ENCODE measurements at places on chromosomes 3 and 15.

DNA sequence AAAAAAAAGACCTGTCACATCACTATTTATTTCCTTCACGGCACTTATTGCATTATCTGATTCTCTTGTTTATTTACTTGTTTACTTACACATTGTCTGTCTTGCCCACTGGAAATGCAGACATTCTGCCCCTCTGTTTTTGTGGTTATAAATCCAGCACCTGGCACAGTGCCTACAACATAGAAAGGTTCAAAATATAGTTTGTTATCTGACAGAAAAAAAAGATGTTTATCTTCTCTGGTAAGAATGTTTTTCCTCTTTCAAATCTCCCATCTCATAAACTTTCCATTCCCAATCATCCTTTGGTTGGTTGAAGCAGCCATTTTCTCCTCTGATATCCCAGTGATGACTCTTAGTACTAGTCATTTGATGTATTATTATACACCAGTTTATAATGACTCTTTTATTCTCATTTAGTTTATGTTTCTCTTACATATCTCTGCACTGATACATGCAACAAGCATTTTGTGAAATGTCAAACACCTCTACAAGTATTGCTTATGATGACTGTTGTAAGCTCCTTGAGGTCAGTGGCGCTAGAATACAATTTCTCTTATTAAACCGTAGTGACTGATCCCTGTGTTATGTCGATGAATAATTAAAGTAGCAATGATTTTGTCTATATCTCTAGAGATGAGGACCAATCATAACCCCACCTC lies 398.4 kb upstream of the TBL1XR1 start:
- DNase-seq: no peak

- DNase-seq: no peak
These were observed 201.1 kb downstream of the AKAP13 start for GRCh38 chr15:85581495-85581894.

DNA sequence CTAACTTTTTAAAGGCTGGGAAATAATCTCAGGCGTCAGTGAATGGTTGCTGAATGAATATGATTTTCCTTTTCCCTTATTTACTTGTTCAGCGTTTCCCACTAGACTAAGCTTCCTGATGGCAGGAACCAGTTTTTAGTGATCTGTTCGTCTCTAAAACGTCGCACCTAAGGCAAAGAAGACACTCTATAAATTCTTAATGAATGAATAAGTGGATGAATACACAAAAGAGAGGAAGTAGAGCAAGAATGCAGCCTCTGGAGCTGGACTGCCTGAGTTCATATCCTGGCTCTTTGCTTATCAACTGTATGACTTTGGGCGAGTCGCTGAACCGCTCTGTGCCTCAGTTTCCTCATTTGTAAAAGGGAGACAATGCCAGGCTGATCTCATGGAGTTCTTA lies 38.7 kb downstream of the WNT7A start:
- no peak for DNase-seq

GRCh38 chr3:4687167-4687566 lies 194.0 kb downstream of the ITPR1 start:
- DNase-seq: no peak

DNA sequence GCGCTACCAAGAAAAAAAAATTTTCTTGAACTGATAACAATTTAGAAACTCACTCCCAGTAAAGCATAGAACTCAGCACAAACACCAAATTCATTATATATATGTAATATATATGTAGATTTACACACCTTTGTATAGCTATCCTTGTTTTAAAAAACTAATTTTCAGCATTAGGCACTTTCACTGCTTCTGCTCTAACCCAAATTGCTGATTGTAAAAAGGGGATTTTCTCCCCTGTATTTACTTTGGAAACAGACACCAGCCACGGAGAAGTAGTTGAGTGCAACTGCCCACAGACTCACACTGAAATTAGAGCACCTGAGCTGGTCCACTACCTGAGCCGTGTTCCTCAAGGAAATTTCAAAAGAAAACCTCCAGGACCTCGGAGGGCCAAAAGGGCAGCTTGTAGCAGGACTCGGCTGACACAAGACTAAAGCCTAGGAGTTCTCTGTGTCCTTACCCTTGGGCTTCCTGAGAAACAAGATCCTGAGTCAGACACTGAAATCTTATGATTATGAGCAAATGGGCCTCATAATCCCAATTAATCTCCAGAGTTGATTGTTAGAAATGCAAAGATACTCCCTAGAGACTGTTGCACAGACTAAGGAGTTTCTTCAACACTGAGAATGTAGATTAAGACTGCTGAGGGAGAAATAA lies 106.0 kb downstream of the TNIK start:
- DNase-seq: no peak

DNA sequence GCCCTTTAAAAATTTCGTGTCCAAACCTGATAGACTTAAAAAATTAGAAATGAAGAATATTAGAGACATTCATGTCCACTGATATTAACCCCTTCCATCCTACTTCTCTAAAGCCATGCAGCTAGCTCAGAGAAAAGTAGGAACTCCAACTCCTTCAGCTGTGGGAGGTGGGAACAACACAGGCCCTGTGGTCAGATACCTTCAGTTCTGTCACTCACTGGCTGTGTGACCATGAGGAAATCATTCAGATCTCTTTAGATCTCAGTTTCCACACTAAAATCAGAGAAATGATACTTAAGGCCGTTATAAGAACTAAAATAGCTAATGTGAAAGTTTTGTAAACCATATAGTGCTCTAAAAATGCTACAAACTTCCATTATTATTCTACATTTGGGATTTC lies 209.8 kb downstream of the TNIK start:
- DNase-seq: no peak

DNA sequence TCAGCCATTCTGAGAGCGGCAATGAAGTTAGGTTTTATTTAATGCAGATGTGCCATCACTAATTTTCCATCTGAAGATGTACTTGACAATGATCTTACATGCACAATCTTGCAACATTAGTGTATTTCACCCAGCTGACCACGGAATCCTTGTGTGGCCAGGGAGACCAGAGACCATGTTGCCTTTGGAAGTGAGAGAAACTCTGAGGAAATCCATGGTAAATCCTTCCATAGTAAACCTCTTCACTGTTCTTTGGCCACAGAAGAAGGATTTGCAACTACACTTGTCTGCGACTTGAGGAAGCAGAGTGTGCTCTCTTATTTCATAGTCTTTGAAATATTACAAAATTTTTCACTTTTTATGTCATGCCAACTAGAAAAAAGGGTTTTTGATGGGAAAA lies 128.4 kb upstream of the IGSF10 start:
- no peak for DNase-seq

DNA sequence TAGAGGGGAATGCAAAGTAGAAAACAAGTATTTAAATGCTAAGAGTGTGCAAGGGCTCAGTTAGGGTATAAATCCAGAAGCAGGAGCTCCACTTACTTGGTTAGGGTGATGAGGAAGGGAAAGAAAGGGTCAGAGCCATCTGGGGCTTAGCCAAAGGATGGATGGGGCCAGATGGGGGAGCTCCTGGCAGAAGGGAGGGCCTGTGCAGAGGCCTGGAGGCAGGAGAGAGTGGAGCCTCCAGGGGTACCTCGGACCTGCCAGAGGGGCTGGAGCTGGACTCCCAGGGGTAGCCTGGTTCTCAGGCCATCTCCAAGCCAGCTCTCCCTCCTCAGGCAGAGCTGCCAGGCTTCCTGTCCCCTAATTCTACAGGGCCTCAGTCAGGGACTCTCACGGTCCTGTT lies 506.3 kb downstream of the SHQ1 start:
- no peak for DNase-seq

DNA sequence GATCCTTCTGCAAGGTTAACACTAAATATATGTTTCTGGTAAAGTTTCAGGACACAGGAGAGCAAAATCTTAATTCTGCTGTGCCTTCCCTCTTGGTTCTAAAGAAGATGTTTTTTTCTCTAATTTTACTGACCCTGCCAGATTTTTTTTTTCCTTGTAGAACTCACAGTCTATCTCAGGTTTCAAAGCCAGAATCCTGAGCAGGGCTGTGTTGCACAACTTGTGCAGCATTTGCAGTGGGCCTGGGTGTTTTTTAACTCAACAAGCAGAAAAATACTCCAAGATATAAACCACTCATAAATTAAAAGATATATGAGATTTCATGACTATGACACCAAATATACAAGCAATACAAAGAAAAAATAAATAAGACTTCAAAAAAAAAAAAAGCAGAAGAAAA lies 40.2 kb upstream of the ARF4 start:
- no peak for DNase-seq

GRCh38 chr15:58064082-58064979 lies 1.2 kb downstream of the ALDH1A2 start:
- DNase-seq: no peak

DNA sequence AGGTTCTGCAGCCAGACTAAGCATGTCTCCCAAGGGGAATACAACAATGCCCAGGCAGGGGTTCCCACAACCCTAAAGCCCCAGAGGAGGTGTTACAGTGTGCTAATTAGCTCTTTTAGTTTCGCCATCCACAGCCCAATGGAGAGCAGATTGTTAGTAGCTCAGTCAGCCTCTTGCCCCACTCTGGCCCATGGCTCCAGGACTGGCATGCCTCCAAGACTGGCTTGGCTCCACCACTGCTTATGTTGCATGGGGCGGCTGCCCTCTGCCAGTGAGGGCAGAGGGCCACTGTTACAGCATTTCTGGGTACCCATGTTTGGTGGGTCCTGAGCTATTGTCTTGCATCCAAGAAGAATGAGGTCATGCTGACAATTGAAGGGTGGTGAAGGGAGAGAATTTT lies 231.1 kb upstream of the MDFIC2 start:
- no peak for DNase-seq

DNA sequence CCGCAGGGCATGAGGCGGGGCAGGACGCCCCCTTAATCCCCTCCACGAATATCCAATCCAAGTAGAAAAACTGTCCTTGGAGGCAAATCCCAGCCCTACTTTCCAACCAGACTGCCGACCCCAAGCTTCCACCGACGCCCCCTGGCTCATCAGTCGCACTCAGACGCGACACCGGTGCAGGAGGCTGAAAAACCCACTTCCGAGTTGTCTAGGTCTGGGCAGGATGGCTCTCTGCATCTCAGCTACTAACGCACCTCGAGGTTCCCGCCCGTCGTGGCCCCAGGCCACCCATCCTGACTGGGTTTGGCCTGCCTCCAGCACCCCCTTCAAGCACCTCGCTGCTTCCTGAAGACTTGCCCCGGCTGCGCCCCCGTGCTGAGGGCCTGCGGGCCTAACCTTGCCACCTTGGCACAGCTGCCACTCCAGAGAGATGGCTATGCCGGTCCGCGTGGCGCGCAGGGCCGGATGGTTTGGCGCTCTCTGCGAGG lies 15.5 kb downstream of the RGMA start:
- no peak for DNase-seq

DNA sequence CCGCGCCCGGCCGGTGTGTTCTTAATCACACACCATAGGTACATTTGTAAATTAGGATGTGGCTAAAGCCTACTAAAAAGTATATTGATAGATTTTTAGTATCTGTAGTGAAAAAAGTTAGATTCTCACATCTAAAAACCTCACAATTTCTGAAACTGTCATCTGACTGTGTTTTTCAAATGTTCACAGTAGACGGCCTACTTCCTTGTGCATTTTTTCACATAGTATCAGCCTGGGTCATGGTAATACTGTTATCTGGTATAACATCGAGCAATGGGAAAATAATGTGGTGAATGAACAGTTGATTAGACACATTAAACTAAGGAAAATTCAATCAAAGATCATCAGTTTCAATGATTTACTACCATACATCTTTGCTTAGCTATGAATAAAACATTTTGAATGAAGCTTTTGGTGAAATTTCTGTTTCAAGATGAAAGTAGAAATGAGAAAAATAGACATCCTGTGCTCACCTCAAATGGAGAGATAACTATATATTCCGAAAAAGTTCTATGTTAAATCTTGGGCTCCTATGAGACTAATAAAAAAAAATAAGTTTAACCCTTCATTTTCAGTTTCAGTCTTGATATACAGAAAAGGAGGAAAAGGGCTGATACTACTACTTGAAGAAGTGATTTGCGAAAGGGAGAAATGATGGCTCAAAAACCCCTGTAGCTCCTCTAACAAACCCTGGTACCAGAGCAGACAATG lies 262.7 kb downstream of the ZBTB20 start:
- no peak for DNase-seq

GRCh38 chr3:50356553-50356952 lies 2.8 kb downstream of the TMEM115 start:
- no peak for DNase-seq

GRCh38 chr3:53994986-53995603 lies 103.4 kb upstream of the SELENOK start:
- no peak for DNase-seq

DNA sequence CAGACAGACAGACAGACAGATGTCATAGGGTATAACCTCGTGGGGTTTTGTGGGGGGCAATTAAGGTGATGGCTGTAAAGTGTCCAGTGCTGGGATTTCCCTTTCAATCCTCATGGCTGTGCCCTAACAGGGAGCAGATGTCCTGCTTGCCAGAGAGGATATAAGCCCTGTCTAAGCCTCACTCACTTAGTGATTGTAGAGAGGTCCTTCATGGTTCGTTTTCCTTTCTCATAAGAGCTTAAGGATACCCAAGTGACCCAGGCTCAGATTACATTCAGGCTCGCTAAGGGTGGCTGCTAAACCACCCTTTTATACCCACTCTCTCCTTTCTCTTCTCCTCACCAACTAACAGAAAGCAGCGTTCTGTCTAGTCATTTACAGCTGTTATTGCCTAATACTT lies 19.2 kb downstream of the LYSMD2 start:
- no peak for DNase-seq

DNA sequence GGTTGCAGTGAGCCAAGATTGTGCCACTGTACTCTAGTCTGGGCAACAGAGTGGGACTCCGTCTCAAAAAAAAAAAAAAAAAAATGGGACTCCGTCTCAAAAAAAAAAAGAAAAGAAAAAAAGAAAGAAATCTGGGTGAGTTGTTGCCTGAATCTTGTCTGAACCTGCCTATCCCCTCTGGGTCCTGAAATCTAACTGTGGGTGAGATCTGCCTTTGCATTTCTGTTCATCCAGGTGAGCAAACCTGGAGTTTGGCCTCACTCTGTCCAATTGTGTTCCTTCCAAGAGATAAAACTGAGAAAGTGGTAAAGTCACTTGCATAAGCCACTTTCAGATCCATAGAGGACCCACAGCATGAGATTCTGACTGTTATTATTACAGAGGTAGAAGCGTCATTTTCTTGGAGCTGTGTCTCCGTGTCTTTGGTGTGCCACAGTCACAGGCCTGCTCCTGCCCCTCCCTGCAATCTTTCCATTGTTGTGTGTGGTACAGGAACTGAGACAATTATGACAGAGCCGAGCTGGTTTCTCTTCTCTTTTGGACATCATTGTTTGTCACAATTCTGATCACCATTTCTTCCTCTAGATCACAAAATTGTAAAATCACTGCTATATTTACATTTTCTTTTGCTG lies 235.9 kb downstream of the LPP start:
- no peak for DNase-seq

- DNase-seq: no peak
These were observed 39.3 kb downstream of the KLHL6 start for GRCh38 chr3:183515968-183516851.

GRCh38 chr3:134432236-134432635 lies 53.5 kb downstream of the ANAPC13 start:
- no peak for DNase-seq

- no peak for DNase-seq
These were observed 117.8 kb downstream of the OXNAD1 start for GRCh38 chr3:16382845-16383244.

Measured in omental fat pad (tissue), 4 donors.